ENCODE measurements at places on chromosomes 1 and 21.

DNA sequence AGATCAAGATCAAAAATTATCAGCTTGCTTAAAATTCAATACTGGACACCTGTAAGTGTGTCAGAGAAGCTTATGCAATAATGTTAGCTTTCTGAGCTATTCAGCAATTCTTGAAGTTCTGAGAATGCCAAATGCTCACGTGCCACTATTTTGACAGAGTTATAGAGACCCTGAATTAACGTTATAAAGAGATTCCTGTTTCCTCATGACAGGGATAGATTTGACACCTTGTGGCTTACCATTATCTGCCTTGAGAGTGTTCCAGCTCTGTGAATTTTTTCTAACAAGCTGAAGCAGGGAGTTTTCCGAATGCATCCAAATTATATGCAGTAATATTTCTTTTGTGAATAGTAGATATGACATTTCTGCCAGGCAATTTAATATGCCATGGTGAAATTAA lies 781.6 kb downstream of the ADGRL2 start:
- DNase-seq = no peak

DNA sequence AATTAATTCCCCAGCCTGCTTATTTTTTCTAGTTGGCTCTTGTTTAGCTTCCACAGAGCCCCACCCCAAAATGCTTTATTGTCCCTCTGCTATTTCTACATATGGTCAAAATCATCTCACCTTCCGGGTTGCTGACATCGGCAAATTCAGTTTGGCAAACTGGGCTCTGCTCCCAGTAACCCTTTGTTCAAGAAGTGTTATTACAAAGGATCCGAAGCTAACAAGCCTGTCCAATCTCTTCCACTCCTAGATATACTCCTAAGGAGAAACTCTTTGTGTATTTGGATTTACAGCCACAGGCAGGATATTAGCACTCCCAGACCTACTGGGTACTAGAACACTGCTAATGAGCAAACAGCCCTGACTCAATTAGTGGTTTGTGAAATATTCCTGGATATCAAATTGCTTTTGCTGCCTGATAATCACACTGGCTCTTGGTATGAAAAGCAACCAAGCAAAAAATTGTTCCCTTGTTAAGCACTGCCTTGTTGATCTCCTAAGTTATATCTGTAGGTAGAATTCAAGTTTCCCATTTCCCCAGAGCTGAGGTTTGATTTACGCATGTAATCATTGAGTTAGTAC lies 4.0 kb downstream of the JUN start:
- peak; percentile 94 for DNase-seq

DNA sequence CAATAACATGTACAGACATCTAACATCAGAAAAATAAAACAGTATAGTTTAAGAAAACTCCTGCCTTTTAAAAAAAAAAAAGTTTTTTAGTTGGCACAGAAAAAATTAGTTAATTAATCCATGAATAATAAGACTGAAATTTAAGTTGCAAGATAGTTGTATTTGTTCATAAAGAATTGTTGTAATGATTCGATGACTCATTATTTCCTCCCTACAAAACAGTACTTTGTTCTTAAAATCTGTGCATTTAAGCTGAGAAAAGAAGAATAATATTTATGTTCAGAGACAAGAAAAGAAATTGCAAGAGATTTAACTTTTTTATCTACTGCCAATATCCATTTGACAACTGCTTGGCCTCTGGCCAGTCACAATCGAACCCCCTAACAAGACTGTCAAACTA lies 894.7 kb downstream of the ADGRL2 start:
- no peak for DNase-seq

- peak; percentile 95 for DNase-seq
These were observed 56.3 kb downstream of the TRAF5 start for GRCh38 chr1:211382714-211383480.

- DNase-seq = no peak
These were observed 32.4 kb upstream of the RGS7 start for GRCh38 chr1:241389400-241389799.

GRCh38 chr1:203202431-203203245 lies 16.1 kb upstream of the CHI3L1 start:
- no peak for DNase-seq

GRCh38 chr1:27773826-27774445 lies 917 bp downstream of the STX12 start:
- peak; percentile 41 for DNase-seq

GRCh38 chr1:203929741-203930309 lies 68.4 kb downstream of the SNRPE start:
- peak; percentile 9 for DNase-seq

- DNase-seq = no peak
These were observed 74.8 kb upstream of the BMP8A start for GRCh38 chr1:39416609-39417008.

- DNase-seq = peak; percentile 96
These were observed 769 bp downstream of the GALE start for GRCh38 chr1:23799570-23800399.

DNA sequence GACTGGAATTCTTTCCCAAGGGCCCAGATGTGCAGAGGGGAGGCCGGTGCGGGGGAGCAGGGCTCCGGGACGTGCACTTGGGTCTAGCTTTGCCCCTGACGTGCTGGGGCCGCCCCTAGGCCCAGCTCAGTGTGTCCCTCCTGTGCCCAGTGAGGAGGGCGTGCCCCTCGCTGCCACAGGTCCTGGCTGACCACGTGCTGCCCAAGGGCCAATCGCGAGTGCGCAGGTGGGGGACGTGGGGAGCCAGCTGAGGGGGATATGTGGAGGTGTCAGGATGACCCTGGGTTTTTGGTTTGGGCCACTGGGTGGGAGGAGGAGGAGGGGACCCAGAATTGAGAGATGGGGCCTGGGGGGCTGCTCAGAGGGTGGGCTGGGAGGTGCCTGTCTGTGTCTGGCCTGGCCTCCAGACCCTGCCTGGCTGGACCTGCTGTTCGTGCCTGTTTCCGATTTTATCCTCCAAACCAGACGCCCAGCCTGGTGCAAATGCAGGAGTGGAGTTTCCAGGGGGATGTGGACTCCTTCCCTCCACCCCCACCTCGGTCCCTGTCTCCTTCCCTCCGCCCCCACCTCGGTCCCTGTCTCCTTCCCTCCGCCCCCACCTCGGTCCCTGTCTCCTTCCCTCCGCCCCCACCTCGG lies 6.1 kb upstream of the RNF223 start:
- DNase-seq = no peak

GRCh38 chr1:182248721-182249120 lies 142.9 kb downstream of the GLUL start:
- no peak for DNase-seq

DNA sequence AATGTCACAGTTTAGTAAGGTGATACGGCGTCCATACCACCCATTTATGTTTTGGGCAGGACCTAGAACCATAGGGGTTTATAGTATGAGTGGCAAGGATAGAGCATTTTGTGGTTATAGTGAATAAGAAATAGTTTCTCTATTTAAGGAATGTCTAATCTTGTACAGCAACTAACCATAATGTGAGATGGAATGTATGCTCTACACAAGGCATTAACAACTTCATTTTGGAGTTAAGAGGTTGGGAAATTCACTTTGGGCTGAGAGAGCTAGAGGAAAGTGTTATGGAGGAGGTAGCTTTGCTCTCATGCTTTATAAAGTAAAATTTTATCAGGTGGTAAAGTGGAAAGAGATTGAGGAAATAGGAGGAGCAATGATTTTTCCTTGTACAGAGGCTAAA lies 3.0 kb upstream of the MCL1 start:
- DNase-seq = no peak
